ENCODE measurements at places on chromosomes 12 and 14.

DNA sequence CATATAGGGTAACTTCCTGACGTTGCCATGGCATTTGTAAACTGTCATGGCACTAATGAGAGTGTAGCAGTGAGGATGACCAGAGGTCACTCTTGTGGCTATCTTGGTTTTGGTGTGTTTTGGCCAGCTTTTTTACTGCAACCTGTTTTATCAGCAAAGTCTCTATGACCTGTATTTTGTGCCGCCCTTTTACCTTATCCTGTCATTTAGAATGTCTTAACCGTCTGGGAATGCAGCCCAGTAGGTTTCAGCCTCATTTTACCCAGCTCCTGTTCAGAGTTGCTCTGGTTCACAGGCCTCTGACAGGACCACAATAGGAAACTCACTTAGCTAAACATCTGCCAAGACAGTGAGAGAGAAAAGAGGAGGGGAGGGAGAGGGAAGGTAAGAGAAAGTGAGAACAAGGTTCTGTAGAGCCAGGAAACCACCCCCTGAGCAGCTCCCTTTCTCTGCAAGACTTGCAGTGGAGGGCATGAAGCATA lies 64.8 kb upstream of the PLEKHG3 start:
- DNase-seq, result no peak

GRCh38 chr14:81161749-81162148 lies 59.0 kb downstream of the GTF2A1 start:
- DNase-seq, result no peak

GRCh38 chr14:35197015-35197414 lies 74.7 kb downstream of the PRORP start:
- no peak for DNase-seq

GRCh38 chr14:68834816-68835215 lies 41.9 kb upstream of the ZFP36L1 start:
- no peak for DNase-seq

- DNase-seq, result no peak
Observed at GRCh38 chr14:75158843-75159614, 17.4 kb downstream of the TMED10 start.
